ENCODE measurements at places on chromosomes 5 and 9.

DNA sequence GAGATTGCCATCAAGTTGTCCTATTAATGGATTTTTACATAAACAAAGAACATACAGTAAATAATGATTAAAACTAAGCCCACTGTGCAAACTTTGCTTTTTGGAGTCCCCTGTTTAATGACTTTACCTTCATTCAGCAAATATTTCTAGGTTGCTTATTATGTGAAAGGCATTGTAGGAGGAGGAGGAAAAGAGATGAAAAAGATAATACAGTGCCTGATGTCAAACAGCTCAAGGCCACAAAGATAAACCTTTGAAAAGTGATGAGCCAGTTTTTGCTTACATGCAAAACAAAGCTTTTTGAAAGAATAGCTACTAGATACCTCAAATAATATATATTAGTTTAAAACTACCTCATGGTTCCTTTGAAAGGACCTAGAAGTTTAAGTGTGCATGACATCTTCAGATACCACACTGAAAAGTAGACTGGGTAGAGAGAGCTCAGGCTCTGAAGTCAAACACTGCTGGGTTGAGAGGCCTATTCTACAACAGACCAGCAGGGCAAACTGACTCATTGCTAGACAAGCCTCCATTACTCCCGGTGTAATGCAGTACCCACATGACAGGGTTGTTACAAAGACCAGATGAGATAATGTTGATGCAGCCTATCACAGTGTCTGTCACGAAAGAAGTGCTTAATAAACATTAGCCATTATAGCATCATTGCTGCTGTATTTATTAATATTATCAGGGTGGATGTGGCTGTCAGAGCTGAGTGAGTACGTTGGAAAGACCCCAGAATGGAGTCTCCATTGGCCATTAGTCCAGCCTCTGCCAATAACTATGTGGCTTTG, 11.8 kb downstream of the DEPDC1B start:
- no peak for DNase-seq

DNA sequence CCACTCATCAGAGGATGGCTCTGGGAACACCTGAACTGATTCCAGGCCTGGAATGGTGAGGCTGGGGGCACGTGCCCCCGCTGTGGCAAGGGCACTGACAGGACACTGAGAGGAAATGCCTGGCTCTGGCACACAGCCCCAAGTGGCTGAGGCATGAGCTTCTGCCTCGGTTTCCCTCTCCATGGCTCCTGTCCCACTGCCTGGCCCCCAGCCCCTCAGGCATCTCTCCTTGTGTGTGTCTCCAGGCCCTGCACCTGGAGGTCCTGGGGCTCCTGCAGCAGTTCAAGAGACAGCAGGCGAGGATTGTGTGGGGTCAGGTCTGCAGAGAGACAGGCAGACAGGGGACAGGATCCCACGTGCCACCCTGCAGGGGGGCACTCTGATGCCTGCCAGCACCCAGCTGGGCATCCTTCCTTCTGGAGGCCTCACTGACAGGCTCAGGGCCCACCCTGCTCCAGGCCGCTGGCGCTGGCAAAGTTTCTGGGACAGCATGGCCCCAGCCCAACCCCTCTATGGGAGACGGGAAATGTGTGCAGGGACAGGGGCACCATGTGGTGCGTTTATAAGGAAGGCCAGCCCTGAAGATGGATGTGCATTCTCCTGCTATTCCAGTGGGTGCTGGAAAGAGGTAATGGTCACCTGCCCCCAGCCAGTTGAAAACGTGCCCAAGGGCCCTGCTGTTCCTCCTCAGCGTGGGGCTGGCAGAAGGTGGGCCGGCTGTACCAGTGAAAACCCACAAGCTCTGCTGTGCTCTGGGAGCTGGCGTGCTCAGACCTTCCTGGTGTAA, 66.0 kb downstream of the RASGEF1C start:
- no peak for DNase-seq

DNA sequence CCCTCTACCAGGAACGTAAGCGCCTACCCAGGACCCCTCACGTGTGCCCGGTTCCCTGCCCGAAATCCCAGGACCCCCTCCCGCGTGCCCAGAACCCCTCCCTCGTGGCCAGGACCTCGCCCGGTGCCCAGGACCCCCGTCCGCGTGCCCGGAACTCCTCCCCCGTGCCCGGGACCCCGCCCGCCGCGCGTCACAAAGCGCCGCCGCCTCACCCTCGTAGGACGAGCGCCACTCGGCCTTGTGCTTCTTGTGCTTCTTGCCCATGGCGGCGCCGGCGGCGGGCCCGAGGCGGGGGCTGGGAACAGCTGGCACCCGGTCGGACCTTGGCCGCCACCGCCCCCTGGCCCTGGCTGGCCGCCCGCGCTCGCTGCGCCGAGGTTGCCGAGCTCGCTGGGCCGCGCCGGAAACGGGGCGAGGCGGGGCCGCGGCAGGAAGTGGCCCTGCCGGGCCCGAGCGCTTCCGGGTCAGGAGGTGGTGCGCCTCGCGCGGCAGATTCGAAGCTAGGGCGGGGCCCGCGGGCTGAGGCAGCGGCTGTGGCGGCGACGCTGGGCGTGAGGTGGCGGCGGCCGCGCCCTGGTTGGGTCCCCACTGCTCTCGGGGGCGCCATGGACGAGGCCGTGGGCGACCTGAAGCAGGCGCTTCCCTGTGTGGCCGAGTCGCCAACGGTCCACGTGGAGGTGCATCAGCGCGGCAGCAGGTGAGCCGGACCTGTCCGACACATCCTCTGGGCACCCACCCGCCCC, at the start of the genes BRD9 and TRIP13:
Gene BRD9 (minus strand): TSS at position 408 of the 743 bp plus-strand sequence. CDS start 144 bp downstream, at position 264.
Gene TRIP13 (plus strand): TSS at position 491 of the 743 bp plus-strand sequence. CDS start 115 bp downstream, at position 606.
- DNase-seq, result peak; percentile 72

DNA sequence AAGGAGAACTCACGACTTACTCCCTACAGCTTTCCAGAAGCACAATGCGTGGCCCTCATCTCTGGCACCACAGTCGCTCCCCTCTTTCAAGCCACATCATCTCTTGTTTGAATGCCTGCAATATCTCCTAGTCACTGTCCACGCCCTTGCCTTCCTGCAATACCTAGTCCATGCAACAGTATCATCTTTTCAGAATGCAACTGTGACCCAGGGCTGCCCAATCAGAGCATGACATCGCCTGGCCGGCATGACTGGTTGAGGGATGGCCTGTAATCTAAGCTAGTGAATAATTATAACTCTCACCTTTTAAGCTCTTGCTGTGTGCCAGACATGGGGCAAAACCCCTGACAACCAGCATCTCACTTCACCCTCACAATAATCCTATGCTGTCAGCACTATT, 52.5 kb upstream of the CPEB4 start:
- DNase-seq, result no peak

GRCh38 chr5:124856726-124857125, 110.3 kb upstream of the ZNF608 start:
- DNase-seq, result no peak
